Left cardiac atrium (tissue), 4 donors: ENCODE measurements at places on chromosomes 7 and 10. TPM values are rescaled to one million over a fixed set of nuclear protein-coding genes. Genes with fewer than 3 reads are reported as not detected.

DNA sequence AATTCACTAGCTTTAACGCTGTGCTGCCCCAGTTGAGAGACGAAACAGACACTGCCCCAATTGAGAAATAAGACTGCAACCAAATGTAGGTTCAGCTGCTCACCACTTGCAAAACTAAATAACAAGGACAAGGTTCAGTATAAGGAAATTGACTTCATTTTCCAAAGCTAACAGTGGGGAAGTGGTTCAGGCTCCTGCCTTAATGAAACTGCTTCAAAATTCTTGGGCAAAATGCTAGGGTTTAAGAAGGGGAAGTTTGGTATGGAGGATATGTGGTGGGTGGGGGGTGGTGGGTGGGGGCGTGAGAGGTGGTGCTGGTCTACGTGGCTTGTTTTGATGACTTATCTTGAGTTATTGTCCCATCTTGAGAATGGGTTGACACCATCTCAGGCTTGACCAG lies 21.8 kb downstream of the MRPL32 start:
- no peak for DNase-seq

- no peak for DNase-seq
These were observed 16.0 kb downstream of the PALD1 start for GRCh38 chr10:70494536-70494935.

DNA sequence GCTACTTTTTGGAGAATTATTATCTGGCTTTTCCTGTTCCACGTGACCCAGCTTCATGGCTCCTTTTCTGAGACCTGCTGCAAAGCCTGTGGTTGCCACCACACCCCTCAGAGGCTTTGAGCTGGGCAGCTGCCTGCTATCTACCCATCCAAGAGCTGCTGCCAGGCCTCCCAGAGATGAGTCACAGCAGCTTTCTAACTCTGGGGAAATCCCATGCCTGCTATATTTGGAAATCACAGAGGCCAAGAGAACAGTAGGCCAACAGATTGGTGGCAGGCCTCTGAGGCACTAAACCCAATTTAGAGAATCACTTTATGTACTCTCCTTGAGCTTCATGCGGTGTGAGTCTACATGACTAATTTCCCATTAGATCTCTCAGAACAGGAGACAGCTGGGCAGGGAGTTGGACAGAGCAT lies 35.2 kb downstream of the SGCE start:
- DNase-seq = peak; percentile 80

GRCh38 chr10:100129424-100129823 lies 47.8 kb upstream of the CPN1 start:
- peak; percentile 46 for DNase-seq

DNA sequence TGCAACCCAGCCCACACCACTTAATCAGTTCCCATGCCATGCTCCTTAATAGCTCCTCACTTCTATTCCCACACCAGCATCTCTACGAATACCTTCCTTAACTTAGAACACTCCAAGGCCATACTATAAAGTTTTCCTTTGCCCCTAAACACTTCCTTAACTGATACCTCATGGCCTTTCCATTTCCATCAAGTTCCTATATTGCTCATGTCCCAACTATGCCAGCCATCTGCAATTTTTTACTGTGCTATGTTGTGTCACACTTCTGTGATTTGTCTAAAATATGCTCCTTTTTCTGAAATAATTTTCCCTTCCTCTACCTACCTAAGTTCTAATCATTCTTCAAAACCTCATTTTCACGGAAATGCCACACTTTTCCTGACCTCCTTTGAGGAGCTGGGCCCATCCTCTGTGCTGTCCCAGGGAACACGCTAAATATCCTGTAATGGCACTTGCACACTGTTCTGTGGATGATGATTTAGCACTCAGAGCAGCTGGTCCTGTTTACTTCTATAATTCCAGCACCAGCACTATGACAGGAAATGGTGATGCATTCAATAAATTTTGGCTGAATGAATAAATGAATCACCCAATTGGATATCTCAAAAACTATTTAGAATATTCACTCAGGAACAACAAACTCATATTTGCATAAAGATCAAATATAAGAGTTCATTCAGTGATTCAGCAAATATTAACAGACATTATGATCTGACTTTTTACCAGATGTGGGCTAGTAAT lies 266.5 kb upstream of the HGF start:
- DNase-seq = no peak

DNA sequence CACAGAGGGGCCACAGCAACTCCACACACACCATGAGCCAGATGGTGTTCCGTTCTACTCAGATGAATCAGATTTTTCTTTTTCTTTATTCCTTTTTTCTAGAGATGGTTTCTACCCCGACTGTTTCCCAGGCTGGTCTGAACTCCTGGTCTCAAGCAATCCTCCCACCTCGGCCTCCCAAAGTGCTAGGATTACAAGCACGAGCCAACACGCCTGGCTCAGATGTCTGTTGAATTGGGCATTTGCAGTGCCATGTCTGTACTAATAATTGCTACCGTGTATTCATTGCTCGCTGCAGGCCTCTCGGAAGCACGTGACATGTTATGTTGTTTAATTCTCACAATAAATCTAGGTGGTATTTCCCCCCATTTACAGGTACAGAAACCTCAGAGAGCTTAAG lies 67.2 kb downstream of the RABGEF1 start:
- DNase-seq = no peak

DNA sequence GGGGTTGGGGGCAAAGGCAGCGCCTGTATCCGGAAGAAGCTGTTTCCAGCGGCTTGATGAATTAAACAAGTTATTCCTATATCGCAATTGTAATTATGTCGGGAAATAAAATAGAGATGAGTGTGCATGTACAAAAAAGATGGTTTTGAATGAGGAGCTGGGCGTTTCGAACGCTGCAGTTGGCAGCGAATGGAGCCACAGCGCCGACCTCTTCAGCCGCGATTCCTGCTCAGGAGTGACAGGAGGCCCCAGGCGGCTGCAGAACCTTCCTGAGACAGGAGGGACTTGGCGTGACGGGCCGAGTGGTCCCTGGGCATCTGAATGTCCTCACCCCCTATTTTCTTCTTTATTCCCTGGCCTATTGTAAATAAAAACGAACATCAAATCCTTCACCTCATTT lies 184.9 kb downstream of the DNAJB6 start:
- DNase-seq = no peak

Gene NAMPT
- 126 TPM for total RNA-seq

Gene SDK1
- 2.0 TPM for total RNA-seq

DNA sequence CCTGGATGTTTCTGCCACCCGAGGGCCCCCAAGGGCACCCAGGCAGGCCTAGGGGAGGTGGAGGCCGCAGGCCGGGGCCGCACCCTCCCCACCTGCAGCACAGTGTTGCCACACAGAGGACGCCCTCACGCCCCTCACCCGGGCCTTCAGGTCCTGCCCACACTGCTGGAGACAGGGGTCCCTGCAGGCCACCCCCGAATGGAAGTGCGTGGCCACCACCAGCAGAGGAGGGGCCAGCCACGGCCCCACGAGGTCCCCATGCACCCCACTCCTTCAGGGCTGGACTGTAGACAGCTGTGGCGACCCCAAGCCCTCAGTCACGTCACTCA lies 35.4 kb downstream of the ADAP1 start:
- no peak for DNase-seq

DNA sequence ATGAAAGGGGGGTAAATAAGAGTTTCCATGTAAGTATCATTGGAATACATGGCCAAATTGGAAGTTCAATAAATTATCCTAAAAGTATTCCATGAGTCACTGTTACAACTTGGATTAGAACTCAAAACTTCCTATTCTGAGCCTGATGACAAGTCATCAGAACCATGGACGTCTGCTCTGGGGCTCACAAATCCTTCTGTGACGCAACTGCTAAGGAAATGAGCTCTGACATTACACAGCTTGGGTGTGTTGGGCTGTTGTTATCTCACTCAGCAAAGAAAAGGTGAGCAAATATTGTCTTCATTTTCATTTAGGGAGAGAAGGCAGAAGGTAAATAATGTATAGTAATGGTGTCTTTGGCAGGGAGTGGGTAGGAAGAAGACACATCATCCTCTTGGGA lies 214.8 kb upstream of the ADO start:
- DNase-seq = no peak
